Stimulated activated CD4-positive, alpha-beta T cell treated with anti-CD3 and anti-CD28 coated beads, Interleukin-4, amount 100 ng/mL, for 24 hours (primary cell): ENCODE measurements at places on chromosomes 6 and 20.

GRCh38 chr6:125192610-125192930 lies 39.0 kb downstream of the TPD52L1 start:
- no peak for DNase-seq

GRCh38 chr20:5788385-5788895 lies 38.2 kb downstream of the SHLD1 start:
- DNase-seq: peak; percentile 86

GRCh38 chr6:70424291-70424690 lies 11.0 kb downstream of the FAM135A start:
- no peak for DNase-seq

DNA sequence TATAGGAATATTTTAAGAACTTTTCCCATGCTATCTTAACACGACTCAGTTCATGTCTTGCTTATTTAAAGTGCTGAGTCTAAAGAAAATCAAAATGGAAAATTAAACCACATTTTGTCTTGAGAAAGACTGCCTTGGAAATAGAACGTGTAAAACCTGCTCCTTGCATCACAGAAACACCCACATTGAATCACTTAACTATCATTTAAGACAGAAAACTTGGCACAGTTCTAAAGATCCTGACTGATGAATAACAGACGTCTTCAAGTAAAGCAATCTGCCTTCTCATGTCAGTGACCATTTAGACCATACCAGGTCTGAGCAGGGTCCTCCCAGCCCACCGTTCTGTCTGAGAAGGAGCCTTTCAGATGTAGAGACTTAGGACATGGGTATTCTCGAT lies 7.4 kb downstream of the PERP start:
- DNase-seq: no peak

DNA sequence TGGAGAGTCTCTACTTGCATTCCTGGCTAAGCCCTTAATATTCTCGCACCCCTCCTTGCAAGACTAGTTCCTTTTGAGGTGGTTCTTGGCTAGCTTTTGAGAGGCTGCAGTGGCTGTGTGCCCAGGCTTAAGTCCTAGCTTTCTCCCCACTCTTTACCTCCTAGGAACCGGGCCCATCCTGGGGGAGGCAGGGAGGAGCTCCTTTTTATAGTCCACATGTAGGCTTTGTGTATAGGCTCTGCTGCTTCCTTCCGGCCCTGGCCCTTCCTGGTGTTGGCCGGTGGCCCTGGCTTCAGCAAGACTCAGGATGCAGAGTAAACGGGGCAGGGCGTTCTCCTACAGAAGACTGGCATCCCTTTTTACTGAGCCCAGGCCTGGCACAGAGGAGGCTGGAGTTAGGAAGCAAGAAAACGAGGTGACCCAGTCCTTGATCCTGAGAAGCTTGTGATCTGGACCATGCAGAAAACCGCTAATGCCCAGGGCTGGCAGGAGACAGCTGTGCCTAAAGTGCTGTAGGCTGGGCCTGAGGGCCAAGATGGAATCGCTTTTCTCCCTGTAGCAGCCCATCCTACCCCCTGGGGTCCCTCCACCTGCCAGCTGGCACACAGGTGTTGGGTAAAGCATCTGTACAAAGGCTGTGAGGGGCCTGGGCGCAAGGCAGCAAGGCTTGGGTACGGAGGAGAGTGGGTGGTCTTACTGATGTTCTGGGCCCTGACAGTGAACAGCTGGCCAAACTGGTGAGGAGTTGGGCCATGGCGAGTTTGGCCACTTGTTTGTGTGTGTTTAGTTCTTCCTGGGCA lies 8.7 kb downstream of the PLCG1 start:
- no peak for DNase-seq

- no peak for DNase-seq
Observed at GRCh38 chr6:119442776-119443184, 93.2 kb upstream of the MAN1A1 start.

GRCh38 chr20:32052778-32053362 lies 828 bp downstream of the HCK start:
- no peak for DNase-seq

DNA sequence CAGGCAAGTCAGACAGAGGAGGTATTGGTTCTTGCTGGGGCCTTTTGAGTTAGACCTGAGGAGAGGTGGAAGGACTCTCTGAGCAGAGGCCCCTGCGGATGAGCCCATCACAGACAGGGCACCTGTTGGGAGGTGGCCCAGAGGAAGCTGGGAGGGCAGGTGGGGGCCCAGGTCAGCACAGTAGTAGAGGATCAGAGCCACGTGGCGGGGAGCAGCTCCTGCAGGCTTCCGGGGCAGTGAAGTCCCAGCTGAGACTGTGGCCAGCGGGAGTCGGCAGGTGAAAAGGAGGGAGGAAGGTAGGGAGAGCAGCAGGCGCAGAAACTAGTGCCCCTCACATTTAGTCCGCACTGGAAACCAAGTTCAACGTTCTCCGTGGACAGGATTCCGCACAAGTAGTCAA lies 61.8 kb downstream of the RSPH3 start:
- no peak for DNase-seq

GRCh38 chr20:34311118-34312023 lies 8.2 kb upstream of the AHCY start:
- no peak for DNase-seq

DNA sequence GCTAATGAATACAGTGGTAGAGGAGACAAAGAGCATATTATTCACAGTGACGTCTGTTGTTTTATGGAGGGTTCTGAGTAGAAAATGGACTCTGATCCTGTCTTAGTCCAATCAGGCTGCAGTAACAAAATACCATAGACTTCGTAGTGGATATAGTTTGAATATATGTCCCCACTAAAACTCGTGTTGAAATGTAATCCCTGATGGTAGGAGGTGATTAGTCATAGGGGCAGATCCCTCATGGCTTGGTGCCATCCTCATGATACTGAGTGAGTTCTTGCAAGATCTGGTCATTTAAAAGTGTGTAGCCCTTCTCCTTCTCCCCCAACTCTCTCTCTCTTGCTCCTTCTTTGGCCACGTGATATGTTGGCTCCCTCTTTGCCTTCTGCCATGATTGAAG lies 82.5 kb downstream of the CD83 start:
- DNase-seq: no peak

GRCh38 chr20:11445891-11446290 lies 471.8 kb upstream of the BTBD3 start:
- no peak for DNase-seq

DNA sequence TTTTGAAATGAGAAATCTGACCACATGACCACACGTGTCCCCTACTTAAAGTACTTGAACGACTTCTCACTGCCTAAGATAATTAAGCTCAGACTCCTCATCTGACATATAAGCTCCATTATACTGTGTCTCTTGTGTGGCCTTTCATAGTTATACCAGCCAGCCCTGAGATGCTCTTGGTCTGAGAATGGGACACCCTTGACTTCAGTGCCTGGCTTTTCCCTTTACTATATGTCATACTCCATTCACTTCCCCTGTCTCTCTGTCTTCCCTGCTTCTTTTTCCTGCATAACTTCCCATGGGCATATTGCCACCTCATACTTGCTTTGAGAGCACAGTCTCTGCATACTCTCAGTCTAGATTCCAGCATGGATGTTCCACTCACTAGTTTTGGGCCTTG lies 53.4 kb upstream of the TINAG start:
- DNase-seq: no peak

GRCh38 chr6:44725070-44725469 lies 337.6 kb downstream of the CDC5L start:
- no peak for DNase-seq

GRCh38 chr6:153231048-153231646 lies 100.1 kb upstream of the RGS17 start:
- no peak for DNase-seq

DNA sequence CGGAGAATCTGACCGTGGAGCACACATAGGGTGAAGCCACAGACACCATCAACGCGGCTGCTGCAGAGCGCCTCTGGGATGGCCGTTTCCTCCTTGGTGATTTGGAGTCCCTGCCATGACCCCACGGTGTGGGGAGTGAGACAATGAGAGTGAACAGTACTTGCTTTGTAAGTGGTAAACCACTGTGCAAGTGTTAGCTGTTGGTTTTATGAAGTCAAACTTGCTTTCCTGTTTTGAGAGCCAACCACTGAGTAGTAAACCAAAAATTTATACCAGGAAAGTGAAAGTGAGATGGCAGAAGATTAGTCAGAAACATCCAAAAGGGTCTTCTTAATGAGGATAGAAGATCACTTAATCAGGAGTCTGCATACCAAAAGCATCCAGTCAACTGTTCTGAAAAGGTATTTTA lies 160.7 kb downstream of the FOXC1 start:
- DNase-seq: peak; percentile 36

- no peak for DNase-seq
Observed at GRCh38 chr6:14934013-14934412, 311.9 kb upstream of the JARID2 start.

DNA sequence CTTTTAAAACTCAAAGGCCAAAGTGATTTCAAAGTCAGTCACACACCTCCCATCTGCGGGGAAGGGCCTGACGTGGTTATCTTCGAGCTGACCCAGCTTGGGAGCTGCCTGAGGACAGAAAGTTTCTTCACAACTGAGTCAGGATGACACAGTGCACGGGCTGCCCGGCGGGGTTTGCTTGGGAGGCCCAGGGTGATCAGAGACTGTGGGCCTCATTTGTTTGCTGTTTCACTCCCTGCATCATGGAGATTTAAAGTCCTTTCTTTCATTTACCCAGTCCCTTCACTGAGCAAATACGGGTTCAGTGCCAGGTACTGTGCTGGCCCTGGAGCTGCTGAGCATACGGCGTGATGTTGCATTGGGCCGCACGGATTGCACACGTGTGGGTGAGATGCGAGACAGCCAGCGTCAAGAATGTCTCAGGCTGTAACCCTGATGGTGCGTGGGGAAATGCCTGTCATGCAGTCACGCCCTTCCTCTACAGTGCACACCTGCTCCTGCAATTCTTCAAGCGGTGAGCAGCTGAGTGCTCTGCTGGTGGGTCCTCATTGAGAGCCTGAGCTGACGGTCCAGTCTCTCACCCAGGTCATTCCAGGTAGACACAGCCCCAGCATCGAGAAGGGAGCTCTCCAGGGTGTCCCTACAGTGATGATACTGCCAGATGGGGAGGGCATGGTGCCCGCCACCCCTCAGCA lies 82.7 kb upstream of the PMEPA1 start:
- DNase-seq: no peak

DNA sequence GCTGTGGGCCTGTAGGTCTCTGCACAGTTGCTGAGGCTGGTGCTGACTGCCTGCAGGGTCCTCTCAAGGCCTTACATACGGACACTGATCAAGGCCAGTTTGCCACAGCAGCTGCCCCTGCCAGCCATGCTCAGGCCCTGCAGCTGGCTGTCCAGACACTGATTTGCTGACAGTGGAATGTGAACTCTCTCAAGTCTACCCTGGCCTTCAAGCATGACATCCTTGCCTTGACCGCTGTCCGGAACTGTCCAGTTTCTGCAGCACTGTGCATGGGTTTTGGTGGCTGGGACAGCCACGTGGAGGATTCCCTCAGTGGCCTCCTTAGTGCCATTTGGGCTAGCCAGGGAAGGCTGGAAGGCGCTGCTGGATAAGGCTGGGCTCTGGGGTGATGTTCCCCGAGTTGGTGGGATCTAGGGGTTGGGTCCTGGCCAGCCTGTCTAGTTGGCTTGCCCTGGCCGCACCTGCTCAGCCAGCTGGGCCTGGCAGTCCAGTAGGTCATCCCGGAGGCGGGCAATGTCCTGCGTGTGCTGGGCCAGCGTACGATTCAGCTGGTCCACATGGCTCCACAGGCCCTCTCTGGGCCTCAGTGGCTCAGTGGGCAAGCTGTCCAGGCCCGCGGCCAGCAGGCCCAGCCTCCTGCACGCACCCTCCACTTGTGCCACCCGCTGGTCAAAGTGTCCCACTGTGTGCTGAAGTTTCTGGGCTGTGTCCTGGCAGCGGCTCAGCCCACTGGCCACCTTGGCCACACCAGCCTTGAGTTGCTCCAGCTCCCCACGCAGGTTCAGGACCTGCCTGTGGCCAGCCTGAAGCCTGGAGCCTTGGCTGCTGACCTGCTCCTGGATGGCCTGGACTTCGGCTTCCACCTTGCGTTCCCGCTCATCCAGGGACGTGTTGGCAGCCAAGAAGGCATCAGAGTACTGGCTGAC lies 5.5 kb downstream of the EMILIN3 start:
- DNase-seq: no peak

GRCh38 chr20:16124911-16125776 lies 448.1 kb downstream of the KIF16B start:
- DNase-seq: no peak

DNA sequence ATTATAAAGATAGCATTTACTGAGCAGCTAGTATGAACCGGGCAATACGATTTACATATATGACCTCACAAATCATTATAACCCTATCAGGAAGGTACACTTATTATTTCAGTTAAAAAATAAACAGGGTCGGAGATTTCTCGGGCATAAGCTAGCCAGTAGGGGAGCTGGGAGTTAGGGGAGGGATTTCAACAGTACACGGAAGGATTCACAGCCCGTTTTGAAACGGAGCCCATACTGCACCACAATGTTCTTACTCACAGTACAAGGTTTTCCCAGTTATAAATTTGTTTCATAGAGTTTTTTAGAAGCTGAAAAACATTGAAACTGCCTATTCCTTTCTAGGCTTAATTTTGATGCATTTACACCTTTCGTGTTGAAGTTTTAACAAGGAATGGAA lies 607.1 kb downstream of the HDGFL1 start:
- no peak for DNase-seq

GRCh38 chr20:25049261-25050060 lies 8.5 kb downstream of the ACSS1 start:
- DNase-seq: no peak

DNA sequence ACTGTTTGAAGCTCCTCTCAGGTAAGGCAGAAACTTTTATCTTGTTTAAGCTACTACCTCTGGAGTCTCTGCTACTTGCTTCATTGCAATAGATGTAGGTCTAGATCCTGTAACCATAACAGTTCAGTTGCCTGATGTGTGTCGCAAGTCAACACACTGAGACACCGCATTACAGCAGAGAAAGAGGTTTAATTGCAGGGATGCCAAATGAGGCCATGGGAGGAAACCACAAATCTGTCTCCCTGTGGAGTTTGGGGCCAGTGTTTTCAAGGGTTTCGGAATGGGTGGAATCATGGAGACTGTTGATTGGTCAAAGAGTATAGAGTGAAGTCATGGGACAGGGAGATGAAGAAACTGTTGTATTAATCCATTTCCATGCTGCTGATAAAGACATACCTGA lies 57.1 kb upstream of the RBM24 start:
- no peak for DNase-seq

- DNase-seq: no peak
Observed at GRCh38 chr6:112252571-112253497, 1.5 kb downstream of the LAMA4 start.

DNA sequence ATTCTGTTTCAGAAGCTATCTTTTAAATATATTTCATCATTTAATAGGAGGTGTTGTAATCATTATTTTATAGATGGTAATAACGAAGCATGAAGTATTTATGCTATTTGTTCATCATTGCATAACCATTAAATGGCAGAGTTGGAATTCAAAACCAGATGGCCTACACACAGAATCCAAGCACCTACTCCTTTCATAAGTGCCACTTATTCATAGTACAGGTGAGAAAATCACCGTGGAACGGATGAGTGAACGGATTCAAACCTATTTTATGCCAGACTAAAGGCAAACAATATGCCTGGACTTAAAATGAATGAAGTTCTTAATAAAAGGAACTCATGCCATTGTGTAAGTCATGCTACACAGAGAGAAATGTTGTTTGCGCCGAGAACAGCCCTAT lies 397.9 kb upstream of the ADGRB3 start:
- no peak for DNase-seq
